ENCODE measurements at places on chromosomes 11 and 22. TPM values are rescaled to one million over a fixed set of nuclear protein-coding genes. Genes with fewer than 3 reads are reported as not detected.

Gene CCDC81
- total RNA-seq = 0.53 TPM

Gene MYBPC3
- under 0.01 TPM for total RNA-seq

Gene CCDC116
- total RNA-seq = not detected

Gene FJX1
- total RNA-seq = 24.7 TPM

Gene OR2AG1
- not detected for total RNA-seq

Gene GGTLC2
- not detected for total RNA-seq

Gene CLCF1
- total RNA-seq = 1.8 TPM

Gene TRIM68
- total RNA-seq = 6.8 TPM

Gene MAPK8IP2
- total RNA-seq = 0.53 TPM

Gene MOGAT2
- total RNA-seq = not detected

Gene CD3E
- total RNA-seq = not detected

Gene C1QTNF4
- total RNA-seq = 0.13 TPM

Gene CCDC73
- 0.13 TPM for total RNA-seq

Gene RPS13
- 1,001 TPM for total RNA-seq

Gene THOC5
- total RNA-seq = 44.0 TPM

Gene TMPRSS13
- total RNA-seq = 0.53 TPM

Gene LIF
- under 0.01 TPM for total RNA-seq

Gene CRYBB2
- not detected for total RNA-seq

Gene CDHR5
- total RNA-seq = not detected
